Vagina (tissue), 2 donors: ENCODE measurements at places on chromosomes 3 and 15.

DNA sequence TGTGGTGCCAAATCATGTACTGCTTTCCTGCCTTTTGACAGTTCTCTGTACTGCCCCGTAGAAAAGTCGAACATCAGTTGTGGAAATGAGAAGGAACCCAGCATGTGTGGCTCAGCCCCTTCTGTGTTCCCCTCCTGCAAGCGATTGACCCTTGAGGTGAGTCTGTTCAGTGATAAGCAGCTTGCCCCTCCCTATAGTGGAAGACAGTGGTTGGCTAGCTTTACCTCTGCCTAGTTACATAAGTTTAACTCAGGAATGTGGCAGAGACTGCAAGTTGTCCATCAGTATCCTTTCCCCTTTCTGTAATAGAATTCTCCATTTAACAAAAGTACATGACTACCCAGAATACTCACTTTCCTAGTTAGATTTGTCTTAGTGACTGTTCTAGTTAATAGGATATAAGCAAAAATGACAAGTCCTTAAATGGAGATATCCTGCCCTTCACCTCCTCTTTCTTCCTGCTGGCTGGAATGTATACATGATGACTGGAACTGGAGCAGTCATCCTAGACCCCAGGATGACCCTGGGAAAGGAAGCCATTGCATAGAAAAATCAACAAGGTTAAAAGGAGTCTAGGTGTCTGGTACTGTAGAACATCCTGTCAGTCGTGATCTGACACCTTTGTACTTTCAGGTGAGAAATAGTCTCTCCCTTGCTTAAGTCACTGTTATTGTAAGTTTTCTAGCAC is 10.6 kb downstream of the SETMAR start:
- DNase-seq = no peak

DNA sequence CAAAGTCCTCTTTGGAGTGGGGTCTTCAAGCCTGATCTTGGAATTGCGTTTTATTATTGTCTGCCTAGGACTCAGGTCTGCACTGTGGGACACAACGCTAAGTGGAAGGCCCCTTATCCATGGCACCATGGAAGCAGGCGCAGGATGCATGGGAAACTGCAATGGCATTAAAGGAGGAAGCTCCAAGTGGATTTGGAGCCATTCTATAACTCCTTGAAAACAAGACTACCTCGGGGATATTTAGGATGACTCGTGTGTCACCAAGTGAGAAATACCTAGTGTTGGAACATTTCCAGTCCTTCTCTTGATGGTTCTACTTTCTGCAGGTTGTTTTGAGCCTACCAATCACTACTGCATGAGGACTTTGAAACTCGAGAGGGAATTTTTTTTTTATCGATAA is 126.6 kb upstream of the ZBED2 start:
- DNase-seq = no peak

DNA sequence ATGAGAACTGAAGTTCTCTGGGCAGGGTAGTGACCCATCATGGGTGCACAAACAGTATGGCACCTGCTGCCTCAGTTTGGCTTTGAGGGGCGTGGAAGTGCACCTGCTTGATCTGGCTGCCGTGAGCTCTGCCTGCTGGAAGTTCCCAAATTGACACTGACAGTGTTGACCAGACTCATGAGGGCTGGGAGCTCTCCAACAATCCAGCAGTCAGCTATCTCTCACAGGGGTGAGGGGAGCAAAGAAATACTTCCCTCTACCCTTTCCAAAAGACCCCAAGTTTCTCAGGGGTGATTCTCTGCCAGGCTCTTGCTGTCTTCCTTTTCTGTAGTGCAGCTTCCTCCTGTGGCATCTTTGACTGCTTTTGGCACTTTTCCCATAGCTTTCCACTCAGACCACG is 49.4 kb upstream of the ROBO1 start:
- no peak for DNase-seq

DNA sequence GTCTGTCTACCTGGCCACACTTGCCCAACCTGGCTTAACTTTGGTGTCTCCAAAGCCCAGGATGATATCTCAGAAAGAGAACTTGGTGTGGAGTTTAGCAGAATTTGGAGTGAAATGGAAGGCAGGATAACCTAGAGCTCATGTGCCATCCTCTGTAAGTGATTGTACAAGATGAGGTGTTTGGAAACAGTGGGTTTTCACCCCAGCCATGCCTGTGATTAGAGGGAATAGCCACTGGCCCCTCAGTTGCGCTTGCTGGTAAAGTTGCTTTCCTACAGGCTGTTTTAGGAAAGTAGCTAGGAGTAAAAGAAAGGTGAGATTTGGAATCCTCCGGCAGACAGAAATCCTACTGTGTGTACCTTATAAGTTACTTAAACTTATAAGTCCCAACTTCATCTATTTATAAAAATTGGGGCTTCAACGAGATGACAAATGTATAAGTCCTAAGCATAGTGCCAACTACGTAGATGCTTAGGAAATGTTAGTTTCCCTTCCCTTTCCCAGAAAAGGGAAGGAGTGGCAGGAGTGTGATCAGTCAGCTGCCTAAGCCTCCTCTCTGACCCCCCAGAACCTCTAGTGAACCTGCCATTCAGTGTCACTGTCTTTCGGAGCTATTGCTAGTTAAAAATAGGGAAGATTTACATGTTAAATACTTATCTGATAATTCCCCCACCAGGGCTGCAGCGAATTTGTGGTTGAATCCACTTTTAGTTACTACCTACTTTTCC is 13.4 kb upstream of the BMF start:
- no peak for DNase-seq

GRCh38 chr15:101615986-101616848 is 36.0 kb downstream of the TM2D3 start:
- DNase-seq = no peak

- no peak for DNase-seq
These were observed 890.5 kb downstream of the TUSC7 start for GRCh38 chr3:117600112-117600511.

GRCh38 chr15:24924153-24924552 is 30.6 kb upstream of the SNRPN start:
- DNase-seq = no peak

DNA sequence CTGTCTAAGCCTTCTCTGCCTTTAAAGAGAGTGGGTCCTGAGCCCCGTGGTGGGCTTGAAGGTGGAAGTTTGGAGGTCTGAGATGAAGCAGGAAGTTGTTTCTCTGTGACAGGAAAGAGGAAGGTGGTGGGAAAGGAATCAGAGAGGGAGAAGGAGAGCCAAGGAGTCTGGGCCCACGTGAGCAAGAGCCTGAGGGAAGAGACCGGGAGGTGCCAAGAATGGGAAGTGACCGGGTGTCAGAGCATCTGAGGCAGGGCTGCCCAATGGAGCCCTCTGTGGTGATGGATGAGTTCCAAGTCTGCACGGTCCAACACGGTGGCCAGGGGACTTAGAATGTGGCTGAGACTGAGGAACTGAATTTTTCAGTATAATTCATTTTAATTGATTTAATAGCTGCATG is 24.6 kb downstream of the ALDH1L1 start:
- DNase-seq = no peak

- DNase-seq = no peak
These were observed 359.4 kb downstream of the FEZF2 start for GRCh38 chr3:62013951-62014350.

DNA sequence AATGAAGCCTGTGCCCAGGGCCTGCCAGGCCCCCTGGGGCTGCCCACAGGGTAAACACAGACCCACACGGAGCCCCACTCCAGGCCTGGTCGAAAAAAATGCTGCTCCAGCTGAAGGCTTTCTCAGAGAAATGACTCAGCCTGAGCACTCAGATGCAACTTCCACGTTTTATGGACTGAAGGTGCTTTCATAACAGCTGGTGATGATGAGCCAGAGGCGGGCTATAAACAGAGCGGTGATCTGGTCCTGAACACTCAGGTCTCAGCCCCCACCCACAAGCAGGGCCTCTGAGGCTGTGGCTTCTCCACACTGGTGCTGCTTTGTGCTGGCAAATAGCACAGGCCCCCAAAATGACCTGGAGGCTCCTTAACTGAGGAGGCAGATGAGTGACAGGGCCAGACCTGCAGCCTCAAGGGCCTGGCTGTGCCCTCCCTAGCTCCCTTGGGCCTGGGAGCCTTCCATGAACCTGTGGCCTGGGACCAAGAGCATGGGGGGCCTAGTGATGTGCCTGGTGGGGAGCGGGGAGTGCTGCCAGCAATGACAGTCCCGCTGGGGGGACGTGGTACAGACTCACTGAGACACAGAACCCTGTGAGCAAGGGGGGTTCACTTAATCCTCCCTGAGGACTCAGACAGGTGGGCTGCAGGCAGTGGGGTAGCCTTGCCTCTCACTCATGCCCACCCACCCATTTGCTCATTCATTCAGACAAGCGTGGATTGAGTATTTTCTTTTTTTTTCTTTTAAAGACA is 23.0 kb upstream of the FURIN start:
- DNase-seq = no peak

- no peak for DNase-seq
These were observed 30.7 kb downstream of the HCN4 start for GRCh38 chr15:73338058-73338457.
